ENCODE measurements at places on chromosomes 16 and 17.

DNA sequence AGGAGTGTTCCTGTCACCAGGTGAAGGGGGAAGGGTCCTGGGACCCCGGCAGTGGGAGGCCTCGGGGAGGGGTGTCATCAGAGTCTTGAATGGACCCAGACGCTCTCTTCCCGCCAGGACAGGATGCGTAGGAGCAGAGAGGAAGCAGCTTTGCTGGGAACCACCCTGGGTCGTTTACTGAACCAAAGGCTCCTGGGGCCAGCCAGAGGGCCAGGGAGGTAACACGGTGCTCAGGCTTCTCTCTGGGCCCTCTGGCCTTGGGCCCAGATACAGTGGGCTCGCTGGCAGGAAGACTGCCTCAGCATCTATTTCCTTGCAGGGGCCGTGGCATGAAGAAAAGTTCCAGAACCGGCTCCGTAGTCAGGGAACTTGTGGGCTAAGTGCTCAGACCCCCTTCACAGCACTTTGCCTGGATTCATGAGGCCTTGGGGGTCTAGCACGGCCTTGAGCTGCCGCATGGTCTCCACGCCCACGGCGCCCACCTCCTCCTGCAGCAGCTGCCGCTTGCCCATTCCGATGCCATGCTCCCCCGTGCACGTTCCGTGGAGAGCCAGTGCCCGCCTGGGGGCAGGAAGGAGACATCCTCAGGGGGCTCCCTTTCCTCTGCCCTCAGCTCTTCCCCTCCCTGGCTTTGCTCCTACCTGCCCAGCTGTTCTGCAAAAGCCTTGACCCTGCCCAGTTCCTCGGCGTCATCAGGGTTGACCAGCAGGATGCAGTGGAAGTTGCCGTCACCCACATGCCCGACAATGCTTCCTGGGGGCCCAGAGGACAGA, 4.4 kb downstream of the LDHD start:
- no peak for DNase-seq

DNA sequence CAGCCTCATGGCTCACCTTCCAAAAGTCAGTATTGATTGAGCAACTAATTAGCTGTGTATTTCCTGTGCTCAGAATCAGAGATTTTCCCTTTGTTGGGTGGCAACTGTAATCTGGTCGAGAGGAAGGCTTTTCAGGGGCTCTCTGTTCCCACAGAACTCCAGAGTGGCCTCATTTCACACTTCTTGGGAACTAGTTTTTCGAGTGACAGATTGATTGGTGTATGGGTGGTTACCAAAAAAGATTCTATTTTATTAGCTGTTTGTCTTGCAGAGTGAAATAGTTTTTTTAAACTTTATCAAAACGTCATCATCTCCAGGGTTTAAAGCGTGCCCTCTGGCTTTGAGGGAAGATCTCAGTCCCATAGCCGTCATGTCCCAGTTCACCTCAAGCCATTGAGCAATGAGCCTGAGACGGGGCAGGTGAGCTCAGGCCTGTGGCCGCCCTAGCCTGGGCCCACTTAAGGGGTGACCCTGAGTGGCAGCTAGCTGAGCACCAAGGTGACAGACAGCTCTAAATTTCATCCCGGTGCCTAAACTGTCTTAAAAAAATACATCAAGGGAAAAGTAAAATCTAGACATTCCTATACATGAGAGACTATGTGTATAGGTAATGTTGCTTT, 53.0 kb downstream of the SMPD3 start:
- DNase-seq: no peak

GRCh38 chr17:40577611-40578065, 12.4 kb upstream of the CCR7 start:
- no peak for DNase-seq

DNA sequence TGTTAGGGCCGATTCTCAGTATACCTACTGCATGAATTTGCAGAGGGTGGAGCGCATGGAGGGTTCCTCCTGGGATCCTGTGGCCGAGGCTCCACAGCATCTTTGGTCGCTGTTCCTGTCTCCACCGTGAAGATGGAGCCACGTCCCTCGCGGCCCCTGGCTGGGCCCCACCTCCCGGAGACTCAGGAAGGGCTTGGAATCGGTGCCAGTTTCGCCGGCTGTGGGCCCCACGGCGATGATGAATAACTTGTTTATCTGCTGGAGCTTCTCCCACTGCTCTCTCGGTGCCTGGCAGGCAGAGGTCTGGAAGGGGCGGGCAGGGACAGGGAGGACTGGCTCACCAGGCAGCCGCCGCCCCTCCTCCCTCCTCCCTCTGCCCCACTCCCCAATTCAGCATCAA, 8.1 kb downstream of the SLC5A11 start:
- peak; percentile 4 for DNase-seq

GRCh38 chr17:32264823-32265191, 825 bp upstream of the RHBDL3 start:
- DNase-seq: no peak

DNA sequence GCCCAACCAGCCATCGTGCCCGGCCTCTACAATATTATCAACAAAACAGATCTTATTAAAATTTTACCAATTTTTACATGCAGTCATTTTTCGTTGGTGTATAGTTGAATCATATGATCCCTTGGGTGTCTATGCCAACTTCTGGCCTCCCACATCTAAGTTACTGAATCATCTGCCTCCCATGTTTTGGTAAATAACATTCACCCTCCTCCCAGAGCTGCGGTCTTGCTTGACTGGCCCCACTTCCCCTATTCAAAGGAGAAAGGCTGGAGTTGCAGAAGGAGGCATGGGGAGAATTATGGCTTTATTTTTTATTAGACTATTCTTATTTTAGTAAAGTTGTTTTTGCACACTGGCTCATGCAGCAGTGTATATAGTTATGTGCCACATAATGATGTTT, 18.5 kb upstream of the CCL23 start:
- DNase-seq: no peak

DNA sequence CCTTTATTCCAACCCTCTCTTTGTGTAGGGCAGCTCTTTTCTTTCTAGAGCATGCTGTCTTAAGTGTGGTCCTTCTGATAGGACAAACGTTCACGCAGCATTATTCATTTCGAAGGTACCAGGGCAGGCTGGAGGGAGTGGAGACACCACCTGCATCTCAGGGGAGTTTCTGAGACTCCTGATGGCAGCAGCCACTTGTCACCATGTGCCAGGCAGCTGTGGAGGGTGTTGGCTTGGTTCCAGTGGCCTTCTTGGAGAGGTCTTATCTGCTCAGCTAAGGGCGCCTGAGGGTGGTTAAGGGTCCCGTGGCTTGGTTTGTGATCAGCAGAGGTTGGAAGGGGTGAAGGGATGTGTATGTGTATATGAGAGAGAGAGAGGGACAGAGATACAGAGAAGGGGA, 257.1 kb upstream of the EEF2KMT start:
- DNase-seq: no peak

DNA sequence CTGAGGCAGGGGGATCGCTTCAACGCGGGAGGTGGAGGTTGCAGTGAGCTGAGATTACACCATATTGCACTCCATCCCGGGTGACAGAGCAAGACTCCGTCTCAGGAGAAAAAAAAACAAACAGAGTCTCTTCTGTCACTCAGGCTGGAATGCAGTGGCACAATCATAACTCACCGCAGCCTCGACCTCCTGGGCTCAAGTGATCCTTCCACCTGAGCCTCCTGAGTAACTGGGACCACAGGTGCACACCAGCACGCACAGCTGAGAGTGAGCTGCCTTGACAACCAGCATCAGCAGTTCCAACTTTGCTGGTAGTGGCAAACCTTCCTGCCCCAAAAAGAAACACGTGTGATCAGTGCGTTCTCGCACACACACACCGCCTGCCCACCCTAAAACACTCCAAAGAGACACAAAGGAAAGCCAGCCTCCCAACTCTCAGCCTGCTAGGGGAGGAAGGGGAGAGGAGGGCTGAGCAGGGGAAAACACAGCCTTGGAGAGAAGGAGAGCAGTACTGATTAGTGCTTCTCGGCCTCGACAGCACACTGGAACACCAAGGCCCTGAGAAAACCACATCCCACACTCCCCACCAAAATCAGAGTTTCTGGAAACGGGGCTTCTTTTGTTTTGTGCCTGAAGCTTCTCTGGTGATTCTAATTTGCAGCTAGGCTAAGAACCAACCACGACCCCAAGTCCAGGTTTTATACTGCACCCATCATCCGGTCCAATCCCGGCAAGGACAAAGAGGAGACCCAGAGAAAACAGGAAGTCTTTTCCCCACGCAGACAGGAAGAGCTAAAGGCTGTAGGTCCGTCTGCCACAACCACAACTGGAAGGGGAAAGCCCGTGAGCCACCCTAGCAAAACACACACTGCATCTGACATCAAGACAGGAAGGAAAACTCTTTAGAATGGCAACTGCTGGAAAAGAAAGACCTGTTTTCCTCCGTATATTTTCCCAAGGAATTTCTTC, 28.8 kb downstream of the ZCCHC14 start:
- DNase-seq: no peak

DNA sequence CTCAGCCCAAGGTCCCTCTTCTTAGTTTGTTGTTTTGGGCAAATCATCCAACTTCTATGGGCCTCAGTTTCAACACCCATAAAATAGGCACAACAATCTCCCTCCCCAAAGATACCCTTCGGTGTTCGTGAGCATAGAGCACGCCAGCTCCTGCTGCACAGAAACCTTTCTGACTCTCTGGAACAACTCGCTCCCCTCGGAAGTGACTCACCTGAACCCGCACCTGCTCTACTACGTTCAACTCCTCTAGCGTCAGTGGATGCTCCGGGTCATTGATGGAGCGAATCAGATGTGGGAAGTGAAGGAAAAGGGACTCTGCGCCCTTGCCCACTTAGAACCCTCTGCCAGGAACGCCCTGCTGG, 445 bp downstream of the CIAO2B start:
- no peak for DNase-seq

GRCh38 chr16:52492789-52493357, 54.1 kb downstream of the TOX3 start:
- DNase-seq: no peak

DNA sequence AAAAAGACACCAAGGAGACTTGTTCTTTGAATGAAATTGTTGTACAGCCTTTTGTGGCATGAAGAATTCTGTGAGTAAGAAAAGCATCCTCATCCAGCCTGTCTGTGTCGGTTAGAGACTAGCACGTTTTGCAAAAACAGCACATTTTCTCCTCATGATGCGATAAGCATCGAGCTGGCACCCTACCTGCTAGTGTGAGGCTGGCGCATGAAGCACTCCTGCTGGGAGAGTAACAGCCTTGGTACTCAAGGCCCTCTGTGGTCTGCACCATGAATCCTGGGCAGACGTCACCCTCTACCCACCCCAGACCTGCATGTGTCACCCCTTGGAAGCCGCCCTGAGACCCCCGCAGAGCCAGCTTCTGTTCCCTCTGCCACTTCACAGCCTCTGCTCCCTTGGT, 92.6 kb upstream of the TMEM132E start:
- DNase-seq: no peak

- no peak for DNase-seq
These were observed 1.6 kb downstream of the RAB11FIP4 start for GRCh38 chr17:31392856-31393748.

DNA sequence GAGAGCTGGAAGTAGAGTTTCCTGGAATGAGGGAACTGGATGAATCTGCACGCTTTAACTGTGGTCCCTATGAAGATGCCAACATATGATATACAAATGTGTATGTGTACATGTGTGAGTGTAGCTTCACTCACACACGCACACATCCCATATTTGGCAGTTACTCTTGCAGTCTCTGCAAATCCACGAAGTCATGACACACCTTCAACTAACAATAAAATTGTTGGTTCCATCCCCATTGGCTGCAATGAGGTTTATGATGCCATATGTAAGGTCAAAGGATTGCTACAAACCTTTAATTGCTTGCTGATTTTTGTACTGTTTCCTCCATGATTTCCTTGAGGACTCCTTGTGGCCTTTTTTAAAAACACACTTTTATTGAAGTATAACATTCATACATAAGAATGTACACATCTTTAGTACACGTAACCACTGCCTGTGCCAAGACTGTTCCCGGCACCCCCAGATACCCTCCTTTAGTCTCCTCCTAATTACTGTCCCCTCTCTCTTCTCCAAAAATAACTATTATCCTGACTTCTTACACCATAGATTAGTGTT, 22.0 kb downstream of the MYO1D start:
- no peak for DNase-seq

- DNase-seq: no peak
These were observed 98.2 kb upstream of the DHX40 start for GRCh38 chr17:59466946-59467801.

DNA sequence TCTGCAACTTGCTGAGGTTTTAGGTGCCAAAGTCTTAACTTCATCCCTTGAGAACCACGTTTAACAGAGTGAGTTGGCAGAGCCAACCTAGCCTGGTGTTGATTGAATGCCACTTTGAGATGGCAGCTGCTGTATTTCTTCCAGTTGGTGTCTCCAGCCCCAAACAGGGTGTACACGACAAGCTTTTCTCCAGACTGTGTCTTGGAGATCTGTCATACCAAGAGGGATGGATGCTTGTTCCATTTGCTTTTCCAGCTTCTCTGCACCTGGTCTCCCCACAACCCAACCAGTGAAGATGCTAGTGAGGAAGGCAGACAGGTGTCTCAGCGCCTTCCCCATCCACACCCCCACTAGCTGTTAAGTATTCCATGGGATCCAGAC, 141.1 kb upstream of the HS3ST2 start:
- no peak for DNase-seq

DNA sequence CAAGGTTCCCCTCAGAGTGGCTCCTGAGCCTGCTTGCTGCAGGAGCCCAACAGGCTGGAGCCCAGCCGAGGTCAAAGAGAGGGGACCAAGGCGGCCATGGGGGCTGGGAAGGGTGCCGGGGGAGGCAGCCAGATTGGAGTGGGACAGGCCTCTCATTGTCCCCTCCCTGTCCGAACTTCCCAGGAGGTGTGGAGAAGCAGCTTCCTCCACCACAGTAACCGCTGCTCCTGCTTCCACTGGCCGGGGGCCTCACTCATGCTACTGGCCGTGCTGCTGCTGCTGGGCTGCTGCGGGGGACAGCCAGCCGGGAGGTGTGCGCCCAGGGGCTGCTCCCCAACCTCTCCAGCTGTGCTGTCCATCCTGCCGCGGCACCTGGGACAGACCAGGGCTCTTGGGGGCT, 29.3 kb downstream of the TMEM94 start:
- no peak for DNase-seq

DNA sequence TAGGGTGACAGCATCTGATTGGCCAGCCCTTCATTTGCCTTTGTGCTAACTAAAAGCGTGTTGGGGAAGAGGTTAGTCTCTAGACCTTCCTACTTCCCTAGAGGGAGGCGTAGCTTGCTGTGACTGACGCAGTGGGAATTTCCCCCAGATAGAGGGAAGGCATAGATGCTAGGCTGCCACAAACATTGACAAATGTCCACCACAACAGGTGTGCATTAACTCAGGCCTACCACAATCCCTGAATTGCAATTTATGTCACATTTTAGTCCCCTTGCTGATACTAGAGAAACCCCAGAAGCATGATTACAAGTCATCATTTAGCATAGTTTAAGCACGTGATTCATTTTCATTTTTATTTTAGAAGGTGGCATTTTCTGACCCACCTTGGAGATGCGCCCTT, 76.3 kb upstream of the WSB1 start:
- no peak for DNase-seq

DNA sequence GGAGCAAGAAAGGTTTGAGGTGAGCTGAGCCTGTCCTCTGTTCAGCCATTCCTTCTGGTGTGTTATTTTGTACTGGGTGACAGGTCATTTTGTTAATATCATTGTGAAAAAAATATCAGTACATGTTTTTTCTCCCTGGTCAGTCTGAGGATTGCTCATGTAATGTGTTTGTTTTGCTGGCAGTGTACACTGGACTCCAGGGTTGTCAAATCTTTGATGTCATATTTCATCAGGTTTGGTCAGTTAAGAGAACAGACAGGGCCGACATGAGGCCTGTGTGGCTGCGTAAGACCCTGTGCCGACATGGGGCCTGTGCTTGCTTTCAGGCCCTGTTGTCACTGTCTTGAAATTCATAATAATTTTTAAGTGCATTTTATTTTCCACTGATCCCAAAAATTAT, 22.5 kb downstream of the CLUAP1 start:
- DNase-seq: no peak
